ENCODE measurements at places on chromosomes 5 and 9.

- DNase-seq = no peak
These were observed 13.1 kb downstream of the DAP start for GRCh38 chr5:10747678-10748622.

GRCh38 chr9:69040646-69041045 lies 5.1 kb downstream of the FXN start:
- no peak for DNase-seq

- DNase-seq = no peak
These were observed 43.4 kb upstream of the IL17B start for GRCh38 chr5:149422366-149423048.

DNA sequence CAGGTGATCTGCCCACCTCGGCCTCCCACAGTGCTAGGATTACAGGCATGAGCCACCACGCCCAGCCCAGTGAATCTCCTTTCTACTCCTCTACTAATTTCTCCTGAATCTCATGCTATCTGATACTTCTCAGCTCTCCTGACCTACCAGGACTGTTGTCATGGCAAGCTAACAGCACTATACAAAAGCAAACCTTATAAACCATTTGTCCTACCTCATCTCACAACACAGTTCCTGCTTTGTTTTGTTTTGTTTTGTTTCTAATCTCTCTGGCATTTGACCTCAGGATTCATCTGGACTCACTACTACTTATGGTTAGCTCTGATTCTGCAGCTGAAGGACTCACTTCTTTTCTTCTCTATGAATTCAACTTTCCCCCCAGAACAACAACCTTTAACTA lies 734.8 kb downstream of the TLE1 start:
- no peak for DNase-seq

GRCh38 chr9:105860516-105860915 lies 166.2 kb downstream of the TMEM38B start:
- DNase-seq = no peak

- no peak for DNase-seq
These were observed 154.3 kb downstream of the PHF2 start for GRCh38 chr9:93730648-93731047.

- no peak for DNase-seq
These were observed 25.0 kb upstream of the MRPS30 start for GRCh38 chr5:44783634-44784315.

DNA sequence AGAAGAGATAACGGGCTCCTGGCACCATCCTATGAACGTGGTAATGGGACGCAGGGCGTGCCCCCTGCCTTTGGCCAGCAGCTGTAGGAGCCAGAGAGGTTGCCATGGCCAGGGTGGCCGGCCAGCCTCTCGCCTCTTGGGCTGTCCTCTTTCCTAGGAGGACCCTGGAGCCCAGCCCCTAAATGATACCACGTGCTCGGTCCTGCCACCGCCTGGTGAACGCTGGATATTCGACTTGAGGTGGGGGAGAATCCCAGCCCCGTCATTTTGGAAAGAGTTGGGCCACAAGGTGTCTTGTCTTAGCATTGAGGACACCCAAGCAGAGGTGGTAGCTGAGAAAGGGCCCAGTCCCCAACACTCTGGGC lies 391 bp upstream of the NRG2 start:
- no peak for DNase-seq

GRCh38 chr5:169538944-169539343 lies 44.6 kb upstream of the SPDL1 start:
- DNase-seq = no peak

- DNase-seq = no peak
These were observed 29.6 kb downstream of the CRHBP start for GRCh38 chr5:76982450-76982849.

GRCh38 chr9:128551657-128552152 lies 682 bp upstream of the SPTAN1 start:
- DNase-seq = no peak

DNA sequence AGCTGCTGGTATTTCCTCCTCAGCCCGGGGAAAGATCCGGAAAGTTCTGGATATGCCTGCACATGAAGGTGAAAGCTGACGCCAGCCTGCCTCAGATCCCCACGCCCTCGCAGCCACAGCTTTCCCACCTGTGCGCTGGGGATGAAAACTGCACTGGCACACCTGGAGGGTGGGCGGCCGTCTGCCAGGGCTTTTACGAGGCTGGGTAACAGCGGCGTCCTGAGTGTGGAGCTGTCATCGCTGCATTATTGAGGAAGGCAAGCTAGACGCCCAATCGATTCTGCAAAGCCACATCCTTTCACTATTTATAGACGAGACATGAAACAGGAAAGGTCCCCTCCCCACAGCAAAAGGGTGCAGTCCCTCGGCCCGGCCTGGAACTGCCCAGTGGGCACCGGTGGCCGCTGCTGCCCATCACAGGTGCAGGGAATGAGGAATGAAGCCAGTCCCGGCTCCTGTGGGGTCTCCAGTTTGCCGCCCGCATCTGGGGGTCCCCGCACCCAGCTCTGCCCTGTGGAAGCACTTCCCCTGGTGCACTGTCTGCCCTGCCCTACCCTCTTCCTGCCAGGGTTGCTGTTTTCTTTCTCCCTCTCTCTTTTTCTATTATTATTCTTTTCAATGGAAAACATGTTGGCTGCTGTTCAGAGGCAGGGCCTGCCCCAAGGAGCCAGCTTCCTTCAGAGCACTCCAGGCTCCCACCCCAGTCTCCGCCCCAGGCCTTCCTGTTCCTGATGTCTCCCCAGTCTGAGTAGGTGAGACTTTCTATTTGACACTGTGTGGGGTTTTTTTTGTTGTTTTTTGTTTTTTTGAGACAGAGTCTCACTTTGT lies 7.0 kb downstream of the NOTCH1 start:
- no peak for DNase-seq

DNA sequence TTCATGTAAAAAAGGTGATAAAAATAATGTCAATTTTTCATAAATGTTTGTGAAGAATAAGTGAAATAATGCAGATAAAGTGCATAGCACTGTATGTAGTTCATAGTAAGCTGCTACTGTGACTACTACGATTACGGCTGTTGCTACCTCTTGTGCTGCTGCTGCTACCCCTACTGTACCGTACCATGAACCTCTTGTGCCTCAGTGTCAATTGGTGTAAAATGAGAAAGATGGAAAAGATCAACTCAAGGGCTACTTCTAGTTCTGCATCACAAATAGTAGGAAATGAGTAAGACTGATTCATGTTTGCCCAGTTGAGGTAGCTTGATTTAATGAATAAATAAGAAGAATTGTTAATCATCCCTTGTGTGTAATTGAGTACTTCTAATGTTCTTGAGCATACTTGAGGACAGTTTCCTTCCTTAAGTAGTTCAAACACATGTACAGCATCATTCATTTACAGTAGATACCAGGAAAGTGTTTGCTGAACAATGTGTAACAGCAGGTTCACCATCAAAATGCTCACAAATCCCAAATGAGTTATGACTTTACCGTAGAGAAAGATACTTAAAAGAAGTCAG lies 200.0 kb upstream of the ATP10B start:
- no peak for DNase-seq

- no peak for DNase-seq
These were observed 10.2 kb downstream of the PRRX2 start for GRCh38 chr9:129675620-129676019.

DNA sequence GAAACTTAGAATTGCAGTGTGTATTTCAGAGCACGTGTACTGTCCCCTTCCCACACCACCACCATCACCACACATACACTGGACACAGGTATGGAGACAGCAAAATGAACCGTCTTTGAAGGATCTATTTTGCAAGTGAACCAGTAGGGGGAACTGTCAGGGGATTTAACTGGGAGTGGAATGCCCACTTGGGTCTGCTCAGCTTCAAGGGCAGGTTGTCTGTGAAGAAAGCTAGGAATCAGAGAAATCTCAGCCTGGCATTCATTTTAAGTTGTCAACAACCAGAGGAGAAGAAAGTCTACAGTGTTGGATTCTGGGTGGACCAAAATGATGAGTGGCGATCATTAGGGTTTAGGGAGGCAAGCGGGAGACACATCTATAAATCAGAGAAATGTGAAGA lies 147.0 kb downstream of the DCP2 start:
- no peak for DNase-seq

DNA sequence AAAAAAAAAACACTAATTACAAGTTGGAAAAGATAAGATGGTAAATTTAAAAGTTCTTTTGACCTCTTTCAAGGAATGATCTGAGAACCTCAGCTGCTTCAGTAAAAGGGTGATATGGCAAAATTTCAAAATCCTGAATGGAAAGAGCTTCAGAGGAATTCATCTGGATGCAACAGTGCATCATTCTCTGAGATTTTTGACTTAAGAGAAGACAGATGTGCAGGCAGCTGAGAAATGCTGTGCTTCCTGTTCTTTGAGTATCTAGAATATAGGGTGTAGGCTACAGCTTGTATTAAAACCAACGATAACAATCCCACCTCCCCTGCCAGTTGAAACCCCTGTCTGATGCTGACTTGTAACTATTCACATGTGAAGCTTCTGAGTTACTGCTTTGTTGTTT lies 6.2 kb downstream of the FRMPD1 start:
- DNase-seq = no peak

DNA sequence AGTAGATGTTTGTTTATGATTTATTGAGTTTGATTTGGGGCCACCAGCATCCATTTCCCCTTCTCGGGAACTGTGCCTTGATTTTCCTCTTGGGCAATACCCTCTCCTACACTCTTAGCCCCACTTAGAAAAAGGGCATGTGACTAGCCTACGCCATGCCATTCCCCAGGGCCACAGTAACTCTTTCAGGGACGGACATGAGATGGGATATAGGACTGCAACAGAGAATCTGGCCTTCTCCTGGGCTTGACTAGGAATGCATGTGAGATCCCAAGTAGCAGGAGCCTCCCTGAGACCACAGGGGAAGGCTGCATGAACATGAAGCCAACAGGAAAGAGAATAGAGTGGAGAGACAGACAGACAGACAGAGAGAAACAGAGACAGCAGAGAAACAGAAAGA lies 30.7 kb upstream of the SPARC start:
- DNase-seq = no peak

- DNase-seq = no peak
These were observed 33.4 kb upstream of the NR3C1 start for GRCh38 chr5:143436871-143437270.

- no peak for DNase-seq
These were observed 27.7 kb downstream of the LHX6 start for GRCh38 chr9:122200960-122201595.

DNA sequence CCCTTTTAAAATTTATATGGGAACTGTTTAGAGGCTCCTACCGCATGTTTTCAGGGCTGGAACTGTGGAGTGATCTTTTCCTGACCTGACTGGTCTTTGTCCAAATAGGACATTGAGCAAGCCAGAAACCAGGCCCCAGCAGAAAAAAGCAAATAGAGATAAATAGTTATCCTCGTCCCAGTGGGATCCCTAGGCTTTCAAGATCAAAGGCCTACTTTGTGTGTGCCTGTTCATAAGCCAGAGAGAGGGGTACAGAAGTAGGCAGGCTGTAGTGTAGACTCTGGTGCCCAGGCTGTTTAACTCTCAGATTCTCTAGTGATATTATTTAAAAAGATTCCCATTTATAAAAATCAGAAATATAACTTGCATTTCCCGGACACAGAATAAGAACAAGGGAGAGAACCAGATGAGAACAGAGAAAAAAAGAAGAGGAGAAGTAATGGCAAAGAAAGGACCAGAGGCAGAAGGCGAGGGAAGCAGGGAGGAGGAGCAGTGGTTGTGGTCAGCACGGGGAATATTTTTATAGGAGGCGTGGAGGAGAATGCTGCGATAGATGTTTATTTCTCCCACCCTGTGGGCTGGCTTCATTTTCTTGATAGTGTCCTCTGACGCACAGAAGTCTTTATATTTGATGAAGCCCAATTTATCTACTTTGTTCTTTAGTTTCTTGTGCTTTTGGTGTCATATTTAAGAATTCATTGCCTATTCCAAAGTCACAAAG lies 101.2 kb downstream of the AOPEP start:
- no peak for DNase-seq

GRCh38 chr9:136333045-136333444 lies 5.7 kb downstream of the GPSM1 start:
- no peak for DNase-seq

- DNase-seq = no peak
These were observed 2.5 kb downstream of the FST start for GRCh38 chr5:53482717-53483638.

DNA sequence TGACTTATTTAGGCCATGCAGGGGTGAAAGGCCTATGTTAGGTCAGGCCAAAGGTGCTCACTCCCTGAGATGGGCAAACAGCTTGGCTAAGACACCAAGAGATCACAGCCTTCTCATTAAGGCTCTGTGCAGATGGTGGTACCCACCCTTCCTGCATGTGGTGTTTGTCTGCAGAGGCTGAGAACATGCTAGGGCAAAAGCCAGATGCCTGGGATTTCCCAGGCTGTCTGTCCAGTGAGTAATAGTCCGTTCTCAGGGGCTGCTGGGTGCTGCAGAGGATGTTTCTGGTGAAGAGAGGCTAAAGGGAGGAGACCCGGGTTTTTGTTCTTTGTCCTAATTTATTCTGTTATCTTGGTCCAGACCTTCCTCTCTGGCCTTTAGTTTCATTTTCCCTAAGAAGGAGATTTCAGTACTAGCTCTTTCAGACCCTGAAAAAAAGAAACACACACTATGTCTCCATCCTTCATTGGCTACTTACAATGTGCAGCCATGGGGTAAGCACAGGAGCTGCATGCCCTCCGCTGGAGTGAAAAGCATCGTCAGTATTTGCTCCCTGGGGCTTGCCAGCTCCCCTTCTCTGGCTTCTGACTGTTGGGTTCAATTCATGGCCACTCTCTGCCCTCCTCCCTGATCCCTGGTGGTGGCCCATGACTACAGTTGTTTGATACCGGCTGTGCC lies 23.4 kb upstream of the GLRA1 start:
- no peak for DNase-seq

GRCh38 chr9:12091865-12092527 lies 601.2 kb upstream of the TYRP1 start:
- no peak for DNase-seq

GRCh38 chr5:72188166-72188565 lies 80.9 kb downstream of the MAP1B start:
- DNase-seq = no peak

DNA sequence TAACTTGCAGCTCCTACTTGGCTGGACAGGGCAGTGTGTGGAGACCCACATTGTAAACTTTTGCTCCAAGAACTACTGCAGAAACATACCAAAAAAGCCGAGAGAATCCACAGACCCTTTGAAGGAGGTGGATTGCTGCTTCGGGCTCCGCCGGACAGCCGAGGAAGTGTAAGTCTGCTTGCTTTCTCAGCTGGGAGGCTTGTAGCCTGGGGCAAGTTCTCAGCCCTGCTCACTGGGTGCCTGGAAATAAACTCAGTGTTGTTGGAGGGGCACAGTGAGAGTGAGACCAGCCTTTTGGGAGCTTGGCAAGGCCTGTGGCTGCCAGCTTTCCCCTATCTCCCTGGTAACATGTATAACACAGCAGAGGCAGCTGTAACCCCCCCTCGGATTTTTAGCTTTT lies 215.6 kb downstream of the SYK start:
- no peak for DNase-seq

DNA sequence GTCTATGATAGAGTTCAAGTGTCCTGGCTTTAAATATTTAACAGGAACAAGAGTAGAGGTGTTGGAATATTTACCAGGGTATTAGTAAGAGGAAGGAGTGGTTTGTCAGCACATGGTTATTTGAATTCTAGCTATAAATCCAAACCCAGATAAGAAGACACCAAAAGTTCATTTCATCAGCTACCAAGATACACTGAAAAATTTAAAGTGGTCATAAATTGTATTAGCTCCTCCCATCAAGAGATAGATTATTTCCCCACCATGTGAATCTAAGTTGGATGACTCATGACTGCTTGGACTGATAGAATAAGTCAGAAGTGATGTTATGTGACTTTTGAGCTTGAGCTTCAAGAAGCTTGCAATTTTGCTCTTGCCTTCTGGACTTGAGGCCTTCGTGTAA lies 72.1 kb upstream of the GRAMD2B start:
- DNase-seq = no peak

Data from stimulated activated naive B cell treated with anti-CD40 and anti-IgM and Interleukin-4, amounts not matched to agents 10 μg/mL and 1 μg/mL and 100 μg/mL, for 72 hours (primary cell).